Frontal cortex (tissue), 4 donors: ENCODE measurements at places on chromosomes 1 and 21. TPM values are rescaled to one million over a fixed set of nuclear protein-coding genes. Genes with fewer than 3 reads are reported as not detected.

GRCh38 chr1:86641318-86641717 is 63.1 kb upstream of the SH3GLB1 start:
- no peak for DNase-seq

NBPF4 gene
- not detected for total RNA-seq

IL10RB gene
- total RNA-seq = 12.2 TPM

DEGS1 gene
- 65.6 TPM for total RNA-seq

DNA sequence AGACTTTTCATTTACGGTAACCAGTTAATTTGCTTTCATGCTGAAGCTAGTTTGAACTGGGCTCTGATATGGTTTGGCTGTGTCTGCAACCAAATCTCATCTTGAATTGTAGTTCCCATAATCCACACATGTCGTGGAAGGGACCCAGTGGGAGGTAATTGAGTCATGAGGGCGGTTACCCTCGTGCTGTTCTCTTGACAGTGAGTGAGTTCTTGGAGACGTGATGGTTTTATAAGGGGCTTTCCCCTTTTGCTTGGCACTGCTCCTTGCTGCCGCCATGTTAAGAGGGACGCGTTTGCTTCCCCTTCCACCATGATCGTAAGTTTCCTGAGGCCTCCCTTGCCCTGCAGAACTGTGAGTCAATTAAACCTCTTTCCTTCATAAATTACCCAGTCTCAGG is 10.3 kb upstream of the FHAD1 start:
- no peak for DNase-seq

GRCh38 chr1:182275271-182275670 is 116.3 kb downstream of the GLUL start:
- DNase-seq = no peak

DNA sequence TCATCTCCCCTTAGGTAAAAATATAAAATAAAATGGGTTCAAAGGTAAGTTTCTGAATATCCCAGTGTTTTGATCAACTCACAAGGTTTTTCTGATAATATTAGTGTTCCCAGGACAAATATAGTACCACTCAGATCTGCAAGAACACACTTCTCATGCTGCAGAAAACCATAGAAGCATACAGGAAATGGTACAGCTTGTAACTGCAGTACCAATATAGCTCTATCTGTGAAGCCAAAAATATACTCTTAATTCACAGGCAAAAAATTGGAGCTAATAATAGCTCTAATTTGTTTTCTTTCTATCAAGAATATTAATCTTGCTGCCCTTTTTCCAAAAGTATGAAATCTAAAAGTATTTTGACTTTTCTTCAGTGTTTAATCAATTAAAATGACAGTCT is 13.2 kb downstream of the VPS45 start:
- no peak for DNase-seq

- no peak for DNase-seq
Measured at GRCh38 chr1:7026169-7026568, 240.9 kb downstream of the CAMTA1 start.

GRCh38 chr1:165454091-165454610 is 9.2 kb upstream of the RXRG start:
- no peak for DNase-seq

DNA sequence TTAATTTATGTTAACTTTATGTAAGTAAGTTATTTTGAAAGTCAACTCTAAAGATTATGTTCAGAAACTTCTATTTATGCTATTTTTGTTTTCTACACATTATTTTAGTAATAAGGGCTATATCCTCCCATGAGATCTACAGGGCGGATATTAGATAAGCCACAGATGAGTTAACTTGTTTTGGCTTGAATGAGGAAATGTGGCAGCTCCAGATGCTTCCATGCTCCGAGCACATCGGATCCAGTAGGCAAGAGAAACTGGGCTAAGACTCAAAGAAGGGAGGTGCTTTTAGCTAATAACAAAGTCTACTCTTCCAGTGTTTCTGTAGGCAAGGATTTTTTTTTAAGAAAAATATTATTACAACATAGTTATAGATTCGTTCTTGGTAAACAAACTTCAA is 20.0 kb upstream of the LAMC1 start:
- DNase-seq = no peak

GMEB1 gene
- total RNA-seq = 12.6 TPM

- DNase-seq = no peak
Measured at GRCh38 chr1:175637911-175638310, 105.5 kb downstream of the TNR start.

- DNase-seq = no peak
Measured at GRCh38 chr21:26766826-26767325, 78.3 kb downstream of the ADAMTS1 start.

SLC45A3 gene
- 2.0 TPM for total RNA-seq

- no peak for DNase-seq
Measured at GRCh38 chr1:213519098-213519497, 468.1 kb downstream of the RPS6KC1 start.

MDM4 gene
- 46.9 TPM for total RNA-seq

DNA sequence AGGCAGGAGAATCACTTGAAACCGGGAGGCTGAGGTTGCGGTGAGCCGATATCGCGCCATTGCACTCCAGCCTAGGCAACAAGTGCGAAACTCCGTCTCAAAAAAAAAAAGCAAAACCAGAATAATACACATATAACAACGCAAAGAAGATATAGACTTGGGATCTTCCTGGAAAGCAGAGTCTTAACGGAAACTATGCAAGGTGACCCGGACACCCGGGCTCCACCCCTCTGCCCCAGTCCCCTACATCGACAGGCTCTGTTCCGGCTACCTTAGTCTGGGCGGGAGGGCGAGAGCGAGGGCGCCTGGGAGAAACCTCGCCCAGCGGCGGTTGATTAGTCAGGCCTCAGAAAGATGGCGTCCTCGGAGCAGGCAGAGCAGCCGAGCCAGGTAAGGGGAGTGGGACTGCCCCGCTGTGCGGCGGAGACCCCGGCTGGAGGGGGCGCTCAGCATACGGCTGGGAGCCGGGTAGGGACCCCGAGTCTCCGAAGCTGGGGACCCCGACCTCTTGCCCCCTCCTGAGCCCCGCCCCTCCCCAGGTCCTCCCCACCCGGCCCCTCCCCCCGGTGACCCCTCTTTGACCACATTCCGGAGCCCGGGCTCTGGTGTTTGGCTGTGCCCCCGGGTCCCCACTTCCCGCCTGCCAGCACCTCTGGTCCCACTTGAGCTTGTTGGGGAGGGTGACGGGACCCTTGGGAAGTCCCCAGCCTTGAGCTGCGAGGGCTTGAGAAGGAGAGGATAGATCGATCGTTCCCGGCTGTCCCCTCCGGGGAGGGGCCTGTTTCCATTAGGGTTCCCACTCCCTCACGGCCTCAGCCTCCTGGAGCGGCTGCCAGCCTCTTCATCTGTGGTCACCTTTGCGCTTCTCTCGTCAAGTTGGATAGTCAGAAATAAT is at the start of gene PEX14:
PEX14 (plus strand) TSS at position 338 of the 895 bp plus-strand sequence; CDS start at position 355, 17 bp downstream.
- peak; percentile 82 for DNase-seq

- no peak for DNase-seq
Measured at GRCh38 chr1:160429125-160429561, 28.8 kb downstream of the VANGL2 start.

GRCh38 chr1:193926956-193927355 is 740.5 kb upstream of the B3GALT2 start:
- no peak for DNase-seq

DNA sequence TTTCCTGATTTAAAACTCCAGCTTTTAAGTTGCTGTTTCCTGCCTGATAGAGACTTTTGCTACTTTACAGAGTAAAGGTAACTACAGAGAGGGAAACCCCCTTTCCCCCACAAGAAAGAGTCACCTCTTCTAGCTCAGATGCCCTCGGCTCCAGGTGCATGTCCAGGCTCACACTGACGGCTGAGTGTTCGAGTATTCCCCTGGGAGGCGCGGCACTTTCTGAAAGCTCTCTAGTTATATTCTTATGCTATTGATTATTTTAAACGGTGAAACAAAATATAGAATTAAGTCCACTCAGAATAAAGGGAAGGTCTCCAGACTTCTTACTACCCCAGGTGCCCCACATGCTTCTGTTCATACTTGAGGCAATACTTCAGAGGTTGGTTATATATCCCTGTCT is 160.3 kb upstream of the FMN2 start:
- no peak for DNase-seq

DNA sequence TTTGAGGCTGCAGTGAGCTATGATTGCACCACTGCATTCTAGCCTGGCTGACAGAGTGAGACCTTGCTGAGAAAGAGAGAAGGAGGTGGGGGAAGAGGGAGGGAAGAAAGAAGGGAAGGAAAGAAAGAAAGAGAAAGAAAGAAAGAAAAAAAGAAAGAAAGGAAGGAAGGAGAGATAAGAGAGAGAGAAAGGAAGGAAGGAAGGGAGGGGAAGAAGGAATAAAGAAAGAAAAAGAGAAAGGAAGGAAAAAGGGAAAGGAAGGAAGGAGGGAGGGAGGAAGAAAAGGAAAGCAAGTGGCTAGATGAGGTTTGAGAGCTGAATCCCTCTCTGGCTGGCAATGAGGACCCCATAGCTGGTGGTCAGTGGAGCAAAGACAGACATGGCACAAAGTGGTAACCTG is 20.4 kb downstream of the MT1HL1 start:
- DNase-seq = no peak

KRTAP11-1 gene
- not detected for total RNA-seq

- no peak for DNase-seq
Measured at GRCh38 chr1:82445827-82446226, 645.1 kb downstream of the ADGRL2 start.

MECR gene
- 13.5 TPM for total RNA-seq

- DNase-seq = no peak
Measured at GRCh38 chr1:31264790-31265386, 25.2 kb upstream of the NKAIN1 start.

GRCh38 chr1:12544992-12545391 is 73.0 kb downstream of the DHRS3 start:
- no peak for DNase-seq

DNA sequence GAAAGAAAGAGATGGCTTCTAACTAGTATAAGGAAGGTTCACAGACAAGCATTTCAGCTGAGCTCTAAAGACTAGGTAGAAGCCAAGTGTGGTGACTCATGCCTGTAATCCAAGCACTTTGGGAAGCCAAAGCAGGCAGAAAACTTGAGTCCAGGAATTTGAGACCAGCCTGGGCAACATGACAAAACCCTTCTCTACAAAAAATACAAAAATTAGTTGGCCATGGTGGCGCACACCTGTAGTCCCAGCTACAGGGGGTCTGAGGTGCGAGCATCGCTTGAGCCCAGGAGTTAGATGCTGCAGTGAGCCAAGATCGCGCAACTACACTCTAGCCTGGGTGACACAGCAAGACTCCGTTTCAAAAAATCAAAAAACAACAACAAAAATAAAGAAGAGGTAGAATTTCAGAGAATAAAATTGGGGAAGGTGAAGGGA is 27.8 kb downstream of the FBXO42 start:
- no peak for DNase-seq

- DNase-seq = no peak
Measured at GRCh38 chr1:187261637-187262036, 432.9 kb downstream of the PLA2G4A start.
